ENCODE measurements at places on chromosomes 7 and 10.

GRCh38 chr7:138151731-138152577 is 75.7 kb downstream of the AKR1D1 start:
- no peak for DNase-seq

DNA sequence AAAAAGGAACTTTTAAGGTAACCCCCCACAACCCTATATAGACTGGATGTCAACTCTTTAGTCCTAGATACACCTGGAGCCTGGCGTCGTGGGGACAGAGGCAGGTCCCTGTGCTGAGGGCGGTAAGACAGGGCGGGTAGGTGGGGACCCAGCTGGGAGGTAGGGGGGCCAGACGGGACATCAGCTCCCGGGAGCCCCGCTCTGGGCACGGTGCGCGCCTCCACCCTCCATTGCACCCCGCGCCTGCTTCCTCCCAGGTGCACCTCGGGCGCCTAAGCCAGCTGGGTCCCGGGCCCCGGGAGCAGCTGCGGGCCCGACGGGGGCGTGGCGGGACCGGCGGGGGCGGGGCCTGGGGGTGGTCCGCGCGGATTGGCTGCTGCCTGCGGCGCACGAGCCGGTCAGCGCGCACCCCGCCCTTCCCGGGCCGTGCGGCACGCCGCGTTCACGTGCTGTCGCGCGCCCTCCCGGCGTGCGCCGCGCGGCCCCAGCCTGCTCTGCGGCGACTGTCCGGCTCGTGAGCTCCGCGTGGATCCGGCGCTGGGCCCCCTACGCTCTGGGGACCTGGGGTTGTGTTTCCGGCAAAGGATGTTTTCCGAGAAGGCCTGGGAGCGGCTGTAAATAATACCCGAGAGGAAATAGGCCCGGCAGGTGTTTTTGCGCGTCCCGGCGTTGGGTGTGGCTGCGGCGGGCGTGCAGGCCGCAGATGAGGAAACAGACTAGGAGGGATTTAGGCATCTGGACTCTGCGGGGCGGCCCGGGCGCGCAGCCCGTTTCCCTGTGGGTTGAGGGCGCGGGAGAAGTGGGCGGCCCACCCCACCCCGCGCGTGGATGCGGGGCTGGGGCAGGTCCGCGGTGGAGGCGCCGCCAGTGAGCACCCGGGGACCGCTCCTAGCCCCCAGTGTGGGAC is 39.1 kb upstream of the PFKFB3 start:
- DNase-seq: peak; percentile 92

DNA sequence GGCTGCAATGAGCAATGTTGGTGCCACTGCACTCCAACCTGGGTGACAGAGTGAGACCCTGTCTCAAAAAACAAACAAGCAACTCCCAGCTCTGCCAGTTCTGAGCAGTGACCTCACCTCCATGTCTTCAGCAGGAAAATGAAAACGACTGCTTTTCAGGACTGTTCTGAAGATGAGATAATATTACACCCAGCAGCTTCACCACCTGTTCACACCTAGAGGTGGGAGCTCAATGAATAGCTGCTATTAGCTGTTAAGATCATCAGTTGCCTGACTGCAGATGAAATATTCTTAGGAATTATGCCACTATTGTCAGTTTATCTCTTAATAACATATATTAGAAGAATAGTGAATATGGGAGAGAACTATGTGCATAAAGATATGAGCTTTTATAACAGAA is 48.4 kb upstream of the CYTH3 start:
- DNase-seq: no peak

- no peak for DNase-seq
Observed at GRCh38 chr10:17212802-17213221, 11.3 kb upstream of the TRDMT1 start.

DNA sequence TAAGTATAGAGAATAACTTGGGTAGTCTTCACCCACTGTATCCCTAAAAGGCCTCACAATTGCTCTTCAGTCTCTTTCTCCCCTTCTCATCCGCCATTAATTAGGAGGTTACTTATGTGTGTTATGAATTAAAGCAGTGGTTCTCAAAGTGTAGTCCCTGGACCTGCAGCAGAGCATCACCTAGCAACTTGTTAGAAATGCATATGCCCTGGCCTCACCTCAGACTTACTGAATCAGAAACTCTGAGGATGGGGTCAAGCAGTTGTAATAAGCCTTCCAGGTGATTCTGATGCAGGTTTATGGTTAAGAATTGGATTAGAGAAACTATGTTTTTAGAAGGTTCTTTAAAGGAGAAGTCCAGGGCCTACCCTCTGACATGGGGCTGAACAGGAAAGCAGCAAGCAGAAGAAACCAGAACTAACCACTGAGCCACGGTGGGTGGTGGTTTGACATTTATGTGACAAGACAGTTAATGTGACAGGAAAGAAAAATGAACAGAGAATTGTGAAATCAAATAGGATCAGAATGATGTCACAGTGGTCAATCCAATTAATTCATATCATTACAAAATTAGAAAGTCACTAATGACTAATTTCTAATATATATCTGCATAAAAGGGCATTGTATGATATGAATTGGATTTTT is 37.6 kb downstream of the ENTPD1 start:
- DNase-seq: peak; percentile 64

- no peak for DNase-seq
Observed at GRCh38 chr10:34647160-34647559, 167.9 kb downstream of the PARD3 start.

GRCh38 chr7:1749864-1750466 is 79.9 kb downstream of the ELFN1 start:
- DNase-seq: no peak

- DNase-seq: no peak
Observed at GRCh38 chr10:88538048-88538447, 45.1 kb downstream of the RNLS start.

DNA sequence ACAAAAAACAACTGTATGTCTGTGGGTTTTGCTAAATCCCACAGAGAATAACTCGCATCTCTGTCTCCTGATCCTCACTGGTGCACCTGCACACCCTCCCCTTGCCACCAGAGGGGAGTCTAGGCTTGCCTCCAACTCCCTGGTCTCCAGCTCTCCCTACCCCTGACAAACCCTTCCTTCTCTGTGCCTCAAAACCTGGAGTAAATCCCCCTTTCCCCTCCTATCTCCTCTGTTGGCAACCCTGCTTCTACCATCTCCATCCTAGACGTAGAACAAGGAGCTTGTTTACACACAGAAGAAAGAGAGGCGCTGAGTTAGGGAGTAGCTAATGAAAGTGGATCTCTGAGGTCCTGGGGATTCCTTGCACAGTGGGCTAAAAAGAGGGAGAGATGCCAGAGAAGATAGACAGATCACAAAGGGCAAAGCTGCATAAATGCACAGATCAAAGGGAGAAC is 6.0 kb downstream of the MBLAC1 start:
- DNase-seq: peak; percentile 75

Measured in CD4-positive, alpha-beta T cell treated with Interleukin-1 beta for 1 hour (primary cell).